ENCODE measurements at places on chromosomes 1 and 21.

DNA sequence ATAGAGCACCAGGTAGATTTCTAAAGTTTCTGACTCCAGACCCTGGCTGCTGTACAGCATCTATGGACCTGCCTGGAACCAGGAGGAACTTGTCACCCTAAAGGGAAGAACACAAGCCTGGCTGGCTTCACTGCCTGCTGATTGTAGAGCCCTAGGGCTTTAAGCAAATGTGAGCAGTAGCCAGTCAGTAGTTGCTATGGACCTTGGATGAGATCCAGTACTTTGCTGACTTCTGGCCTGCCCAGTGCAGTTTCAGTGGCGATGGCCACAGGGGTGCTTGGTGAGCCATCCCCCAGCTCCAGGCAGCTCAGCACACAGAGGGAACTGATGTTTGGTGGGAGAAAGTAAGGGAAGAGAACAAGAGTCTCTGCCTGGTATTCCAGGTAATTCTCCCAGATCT lies 68.4 kb downstream of the ATP6V1G3 start:
- DNase-seq: no peak

GRCh38 chr21:15687208-15687607 lies 42.6 kb upstream of the USP25 start:
- no peak for DNase-seq

DNA sequence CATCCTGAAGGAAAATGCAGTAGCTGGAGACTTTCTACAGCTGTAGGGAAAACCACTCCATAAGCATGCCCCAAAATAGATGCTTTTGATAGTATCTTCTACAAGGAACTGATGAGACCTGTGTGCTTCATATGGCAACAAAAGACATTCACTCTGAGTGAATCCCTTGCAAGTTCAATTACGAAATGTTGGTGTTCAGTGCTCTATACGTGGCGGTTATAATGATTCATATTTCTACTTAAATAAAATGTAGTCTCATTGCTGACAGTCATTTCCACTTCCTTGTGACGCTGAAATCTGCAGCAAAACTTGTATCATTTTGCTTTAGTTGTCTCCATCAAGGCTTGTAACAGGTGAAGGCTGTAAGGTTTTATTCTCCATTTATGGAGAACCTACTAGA lies 20.6 kb downstream of the TOR1AIP2 start:
- DNase-seq: no peak

DNA sequence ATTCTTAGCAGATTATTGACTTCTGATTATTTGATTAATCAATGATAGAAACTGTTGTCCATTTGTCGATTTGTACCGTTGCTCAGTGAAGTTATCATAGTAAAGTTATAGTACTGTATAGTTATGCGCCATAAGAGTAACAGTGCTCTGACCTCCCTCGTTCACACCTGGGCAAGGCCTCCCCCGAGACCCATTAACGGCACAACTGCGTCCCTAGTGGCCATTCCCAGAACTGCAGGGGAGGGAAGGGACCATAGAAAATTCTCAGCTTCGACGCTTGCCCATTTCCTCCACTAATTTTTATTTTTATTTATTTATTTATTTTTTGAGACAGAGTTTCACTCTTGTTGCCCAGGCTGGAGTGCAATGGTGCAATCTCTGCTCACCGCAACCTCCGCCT lies 334.4 kb downstream of the DSCAM start:
- DNase-seq: no peak

DNA sequence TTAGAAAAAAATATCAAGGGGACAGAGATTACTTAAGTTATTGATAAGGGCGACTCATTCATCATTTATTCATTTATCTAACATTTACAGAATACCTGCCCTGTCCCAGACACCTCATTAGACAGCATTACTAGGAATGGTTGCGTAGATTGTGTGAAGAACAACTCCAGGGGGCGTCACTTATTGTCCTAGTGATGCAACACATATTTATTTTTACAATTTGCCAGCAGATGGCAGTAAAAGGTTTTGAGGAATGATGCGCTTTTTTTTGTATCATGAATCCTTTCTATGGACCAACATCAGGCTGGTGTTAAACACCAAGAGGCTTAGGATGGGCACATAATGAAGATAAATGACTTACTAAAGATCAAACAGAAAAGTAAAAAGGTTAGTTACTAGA lies 5.5 kb downstream of the NCAM2 start:
- DNase-seq: no peak

Measured in large intestine (tissue), 12 donors.